GM20000 (cell line): ENCODE measurements at places on chromosomes 7 and 10.

- peak; percentile 71 for DNase-seq
These were observed 528 bp downstream of the CAMK2G start for GRCh38 chr10:73873838-73874215.

GRCh38 chr7:116653204-116653603 lies 18.8 kb upstream of the MET start:
- DNase-seq = no peak

DNA sequence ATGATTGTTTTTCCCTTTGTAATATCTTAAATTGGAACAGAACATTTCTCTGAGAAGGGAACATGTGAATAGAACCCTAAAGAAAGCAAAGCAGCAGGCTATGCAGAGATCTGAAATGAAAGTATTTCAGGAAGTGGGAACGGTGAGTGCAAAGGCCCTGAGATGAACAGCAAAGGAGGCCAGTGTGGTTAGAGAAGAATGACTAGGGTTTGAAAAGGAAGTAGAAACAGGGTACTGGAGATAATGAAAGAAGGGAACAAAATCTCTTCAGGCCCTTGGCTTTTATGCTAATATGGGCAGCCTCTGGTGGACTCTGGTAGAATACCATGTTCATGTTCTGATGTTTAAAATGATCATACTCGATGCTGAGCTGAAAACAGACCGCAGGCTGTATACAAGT lies 22.2 kb downstream of the ARHGAP21 start:
- DNase-seq = peak; percentile 29

GRCh38 chr10:74889662-74889998 lies 63.2 kb downstream of the KAT6B start:
- no peak for DNase-seq

DNA sequence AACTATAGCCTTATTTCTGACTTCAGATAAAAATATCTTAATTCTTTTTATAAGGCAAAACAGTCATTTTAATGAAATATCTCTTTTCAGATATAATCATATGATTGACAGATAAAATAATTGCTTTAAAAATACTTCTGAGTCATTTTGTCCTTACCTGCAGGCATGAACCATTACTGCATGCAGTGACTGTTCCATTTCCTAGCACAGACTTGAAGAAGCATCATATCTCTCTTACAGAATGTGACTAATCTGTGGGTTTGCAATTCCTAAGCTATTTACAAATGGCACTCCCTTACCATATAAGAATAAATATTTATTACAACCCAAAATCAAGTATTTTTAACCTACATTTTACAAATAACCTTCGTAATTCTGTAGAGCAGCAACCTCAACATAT lies 120.7 kb downstream of the SRPK2 start:
- no peak for DNase-seq

DNA sequence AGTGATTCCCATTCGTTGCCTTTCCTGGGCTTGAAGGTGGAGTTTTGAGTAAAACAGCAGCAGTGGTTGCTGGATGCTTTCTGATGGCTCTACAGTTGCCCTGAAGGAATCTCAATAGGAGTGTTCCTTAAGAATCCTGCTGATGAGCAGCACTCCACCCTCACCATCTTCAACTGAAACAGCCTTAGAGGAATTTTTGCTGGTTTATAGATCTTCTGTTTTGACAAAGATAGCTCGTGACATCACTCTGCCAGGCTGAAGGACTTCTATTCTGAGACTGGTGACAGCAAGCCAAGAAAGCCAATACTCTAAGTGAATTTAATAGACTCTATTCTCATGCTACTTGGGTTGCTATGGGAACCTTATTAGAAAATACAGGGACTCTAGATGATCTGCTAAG lies 1014.7 kb downstream of the NRG3 start:
- no peak for DNase-seq

DNA sequence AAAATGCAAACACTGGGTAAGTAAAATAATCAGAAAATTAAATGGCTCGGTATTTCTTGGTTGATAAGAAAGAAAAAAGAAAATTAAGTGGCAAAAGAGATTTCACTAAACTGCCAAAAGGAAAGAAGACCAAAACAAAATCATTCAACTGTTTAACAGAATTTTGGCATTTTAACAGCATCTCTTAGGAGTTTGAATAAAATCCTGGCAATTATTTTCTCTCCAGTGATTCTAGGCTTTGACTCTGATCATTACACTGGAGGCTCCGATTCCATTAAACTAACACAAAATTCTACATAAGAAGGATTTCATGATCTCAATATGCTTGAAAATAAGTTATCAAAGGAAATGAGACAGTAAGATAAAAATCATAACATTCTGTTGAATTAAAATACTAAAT lies 62.3 kb downstream of the ARHGAP21 start:
- no peak for DNase-seq

GRCh38 chr10:78321500-78321899 lies 287.8 kb downstream of the RPS24 start:
- no peak for DNase-seq

GRCh38 chr10:78758176-78758575 lies 310.6 kb upstream of the ZMIZ1 start:
- DNase-seq = no peak

GRCh38 chr7:13276977-13277376 lies 589.5 kb downstream of the ARL4A start:
- no peak for DNase-seq

DNA sequence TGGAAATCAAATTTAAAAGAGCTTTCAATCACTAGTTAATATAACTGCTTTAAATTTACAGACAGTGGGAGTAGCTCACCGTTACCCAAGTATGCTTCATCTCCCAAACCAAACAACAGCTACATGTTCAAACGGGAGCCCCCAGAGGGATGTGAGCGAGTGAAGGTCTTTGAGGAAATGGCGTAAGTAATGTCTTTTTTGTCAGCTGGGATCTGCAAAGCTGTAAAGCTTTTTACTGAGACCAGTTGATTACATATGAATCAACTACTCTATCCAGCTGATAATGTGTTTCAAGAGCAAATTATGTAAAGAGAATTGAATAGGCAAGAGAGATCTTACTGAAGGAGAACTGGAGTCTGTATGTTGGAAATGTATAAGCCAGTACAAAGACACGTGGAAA lies 116.2 kb downstream of the GLCCI1 start:
- DNase-seq = no peak

- peak; percentile 25 for DNase-seq
These were observed 682 bp downstream of the TBXAS1 start for GRCh38 chr7:139829775-139830117.

- DNase-seq = peak; percentile 68
These were observed at the start of gene IRF5 for GRCh38 chr7:128937647-128938543. Gene IRF5 (plus strand): TSS chr7:128937927. CDS start chr7:128942082, 4,155 bp downstream.

DNA sequence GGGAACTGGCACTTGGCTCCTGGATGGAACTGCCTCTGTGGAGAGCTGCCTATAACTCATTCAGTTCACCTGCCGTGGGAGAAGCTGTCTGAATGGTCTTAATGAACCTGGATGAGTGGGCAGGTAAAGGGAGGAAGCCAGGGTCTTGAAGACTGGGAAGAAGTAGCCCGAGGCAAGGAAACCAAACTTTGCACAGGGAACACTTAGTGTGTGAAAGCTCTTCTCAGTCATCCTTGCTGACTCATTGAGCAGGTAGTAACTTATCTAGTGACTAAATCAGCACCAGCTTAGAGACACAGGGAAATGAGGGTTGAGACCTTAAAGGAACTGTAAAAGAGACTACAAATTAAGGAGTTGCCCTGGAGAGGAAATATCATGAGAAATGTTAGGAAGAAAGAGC lies 9.9 kb downstream of the LRRC4 start:
- no peak for DNase-seq

GRCh38 chr7:32108651-32109050 lies 38.4 kb upstream of the PDE1C start:
- no peak for DNase-seq

DNA sequence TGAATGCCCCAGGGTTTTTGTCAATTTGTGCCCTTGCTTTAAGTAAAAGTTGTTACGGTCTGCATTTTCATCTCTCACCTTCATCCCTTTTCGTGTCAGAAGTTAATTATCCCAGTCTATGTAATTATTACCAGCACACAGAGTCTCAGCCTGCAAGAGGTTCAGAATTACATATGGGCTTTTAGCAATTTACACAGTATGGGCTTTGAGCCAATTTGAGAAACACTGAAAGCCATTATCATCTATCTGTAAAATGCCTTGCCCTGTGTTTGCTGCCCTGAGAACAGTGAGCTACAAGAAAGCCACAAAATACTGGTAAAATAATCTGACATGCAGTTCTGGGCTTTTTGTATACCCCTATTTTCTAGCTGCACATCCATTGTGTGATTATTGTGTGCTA lies 125.6 kb upstream of the STEAP4 start:
- no peak for DNase-seq

GRCh38 chr10:18303851-18304801 lies 163.9 kb downstream of the CACNB2 start:
- no peak for DNase-seq

GRCh38 chr10:60035984-60036383 lies 129.6 kb upstream of the CCDC6 start:
- DNase-seq = no peak

GRCh38 chr7:3028758-3029093 lies 14.9 kb downstream of the CARD11 start:
- no peak for DNase-seq

DNA sequence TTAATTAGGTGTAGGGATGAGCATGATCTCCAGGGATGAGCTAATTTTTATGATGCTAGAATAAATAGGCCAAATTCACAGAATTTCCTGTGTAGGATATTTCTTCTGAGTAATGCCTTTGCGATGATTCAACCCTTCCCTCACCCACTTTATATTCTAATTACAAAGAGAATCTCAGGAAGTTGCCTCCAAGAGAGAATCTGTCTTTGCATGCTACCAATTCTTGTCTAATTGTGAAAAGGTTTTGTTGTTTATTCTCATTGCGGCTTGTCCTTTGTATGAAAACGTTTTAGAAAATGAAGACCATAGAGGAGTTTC lies 6.3 kb downstream of the C7orf57 start:
- DNase-seq = no peak

DNA sequence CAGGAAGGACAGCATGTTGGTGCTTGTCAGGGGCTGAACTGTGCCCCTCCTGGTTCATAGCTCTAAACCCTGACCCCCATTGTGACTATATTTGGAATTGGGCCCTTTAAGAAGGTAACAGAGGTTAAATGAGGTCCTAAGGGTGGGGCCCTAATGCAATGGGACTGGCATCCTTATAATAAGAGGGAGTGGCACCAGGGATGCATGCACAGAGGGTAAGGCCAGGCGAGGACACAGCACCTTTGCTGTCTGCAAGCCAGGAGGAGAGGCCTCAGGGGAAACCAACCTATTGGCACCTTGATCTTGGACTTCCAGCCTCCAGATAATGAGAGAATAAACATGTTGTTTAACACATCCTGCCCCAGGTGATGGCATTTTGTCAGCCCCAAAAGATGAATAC lies 61.3 kb upstream of the EBF3 start:
- no peak for DNase-seq

DNA sequence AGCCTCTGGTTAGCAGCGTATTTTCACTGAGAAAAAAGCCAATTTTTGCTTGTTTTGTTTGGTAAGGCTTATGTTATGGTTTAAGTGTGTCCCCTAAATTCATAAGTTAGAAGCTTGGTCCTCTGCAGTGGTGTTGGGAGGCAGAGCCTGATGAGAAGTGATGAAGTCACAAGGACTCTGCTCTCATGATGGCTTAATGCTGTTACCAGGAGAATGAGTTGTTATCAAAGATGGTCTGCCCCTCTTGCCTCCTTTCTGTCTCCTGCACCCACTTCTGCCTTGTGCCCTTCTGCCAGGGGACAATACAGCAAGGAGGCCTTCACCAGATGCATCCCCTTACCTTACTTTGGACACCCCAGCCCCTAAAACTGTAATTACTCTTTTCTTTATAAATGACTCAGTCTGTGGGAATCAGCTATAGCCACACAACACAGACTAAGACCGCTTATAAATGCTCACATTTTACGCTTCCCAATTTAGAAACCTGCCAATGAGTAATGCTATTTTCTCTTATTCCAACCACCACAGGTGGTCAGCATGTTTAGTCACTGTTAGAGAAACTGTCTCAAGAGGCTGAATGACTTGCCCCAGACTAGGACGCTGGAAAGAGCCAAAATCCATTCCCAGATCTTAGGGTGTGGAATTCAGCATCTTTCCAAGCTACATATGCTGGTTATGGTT lies 6.1 kb upstream of the PKD1L1 start:
- DNase-seq = peak; percentile 45
